ENCODE measurements at places on chromosomes 3 and 15.

- no peak for DNase-seq
Measured at GRCh38 chr3:30597131-30597768, 9.2 kb upstream of the TGFBR2 start.

GRCh38 chr3:72962317-72962716, 34.3 kb upstream of the PPP4R2 start:
- no peak for DNase-seq

GRCh38 chr3:183159333-183159732, 3.2 kb downstream of the LAMP3 start:
- no peak for DNase-seq

DNA sequence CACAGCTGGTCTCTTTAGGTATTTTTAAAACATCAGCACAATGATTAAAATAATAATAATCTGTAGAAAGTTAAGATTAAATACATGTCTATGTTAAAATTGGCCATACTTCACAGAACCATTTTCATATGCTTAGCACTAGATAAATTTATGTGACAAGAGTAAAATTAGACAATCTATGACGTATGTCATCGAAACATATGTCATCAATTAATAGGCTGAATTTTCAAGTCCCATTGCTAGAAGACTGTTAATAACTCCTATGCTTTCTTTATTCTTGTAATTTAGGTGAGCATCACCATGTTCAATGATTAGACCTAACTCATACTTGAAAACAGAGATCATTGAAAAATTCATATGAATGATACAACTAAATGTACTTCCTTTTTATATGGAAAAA, 593.3 kb upstream of the KCNMB2 start:
- no peak for DNase-seq

- DNase-seq: no peak
Measured at GRCh38 chr15:46701896-46702295, 1015.4 kb upstream of the SEMA6D start.

GRCh38 chr15:73246898-73247297, 121.9 kb downstream of the HCN4 start:
- DNase-seq: no peak

DNA sequence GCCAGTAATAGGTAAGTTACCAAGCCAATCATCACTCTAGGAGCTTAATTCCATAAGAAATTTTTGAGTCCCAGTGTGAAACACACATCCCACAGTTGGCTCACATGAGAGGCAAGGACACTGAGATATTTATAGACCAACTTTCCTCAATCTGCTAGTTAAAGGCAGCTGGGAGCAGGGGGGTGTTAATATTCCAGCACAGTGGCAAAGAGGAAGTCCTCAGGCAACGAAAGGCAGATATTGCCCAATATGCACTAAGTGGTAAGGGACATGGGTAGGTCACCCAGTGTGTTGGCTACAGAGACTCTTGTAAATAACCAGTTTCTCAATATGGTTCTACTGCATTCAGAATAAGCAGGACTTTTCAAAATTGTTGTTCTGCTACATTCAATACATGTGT, 61.0 kb downstream of the TOP2B start:
- no peak for DNase-seq

DNA sequence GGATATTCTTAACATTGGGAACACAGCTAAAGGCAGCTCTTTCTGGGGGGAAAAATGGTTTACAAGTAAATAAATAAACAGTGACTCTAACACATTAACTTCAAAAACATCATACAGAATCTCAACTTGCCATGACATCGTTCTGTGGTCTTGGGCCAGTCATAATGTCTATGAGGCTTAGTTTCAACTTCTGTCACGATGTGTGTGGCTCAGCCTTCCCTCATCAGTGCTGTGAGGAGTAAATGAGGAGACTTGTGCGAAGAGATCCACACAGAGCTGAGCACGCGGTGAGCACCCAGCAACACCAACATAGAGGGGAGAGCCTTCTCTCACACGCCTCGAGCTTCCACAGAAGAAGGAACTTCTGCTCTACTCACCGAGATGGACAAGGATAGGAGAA, 49.0 kb downstream of the DZIP1L start:
- DNase-seq: no peak

GRCh38 chr3:151946606-151947005, 73.2 kb downstream of the SUCNR1 start:
- no peak for DNase-seq

DNA sequence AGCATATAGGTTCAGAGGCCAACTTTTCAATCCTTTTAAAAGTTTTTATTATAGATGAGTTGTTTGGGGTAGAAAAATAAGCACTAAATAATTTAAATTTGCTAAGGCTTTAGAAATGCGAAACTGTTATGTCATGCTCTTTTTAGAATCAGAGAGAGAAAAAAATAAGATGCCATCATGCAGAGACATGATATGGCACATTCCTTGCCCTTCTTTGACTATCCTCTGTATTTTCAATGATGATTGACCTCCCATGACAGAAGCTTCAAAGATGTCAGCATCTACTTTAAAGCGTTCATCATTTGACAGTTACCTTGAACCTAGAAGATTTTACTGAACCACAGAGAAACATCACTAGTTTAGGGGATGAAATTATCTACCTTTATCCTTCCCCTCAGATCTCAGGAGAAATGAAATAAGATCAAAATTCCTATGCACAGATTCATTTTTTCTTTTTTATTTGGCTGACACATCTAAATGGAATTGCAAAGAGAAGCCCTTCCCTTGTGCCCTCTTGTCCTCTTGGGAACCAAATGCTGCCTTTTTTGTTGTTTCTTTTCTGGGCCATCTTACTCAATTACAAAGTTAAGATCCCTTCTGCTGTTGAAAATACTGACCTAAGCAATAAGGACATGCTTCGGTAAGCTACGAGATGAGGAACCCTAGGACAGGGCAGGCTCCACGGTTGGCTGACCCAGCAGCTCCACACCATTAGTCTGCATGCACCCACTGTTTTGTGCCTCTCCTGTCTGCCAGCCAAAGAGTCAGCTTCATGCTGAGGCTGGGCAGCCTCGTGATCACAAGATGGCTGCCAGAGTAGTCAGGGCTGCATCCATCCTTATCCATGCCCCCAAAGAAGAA, 289.7 kb upstream of the TPM1 start:
- DNase-seq: peak; percentile 52

DNA sequence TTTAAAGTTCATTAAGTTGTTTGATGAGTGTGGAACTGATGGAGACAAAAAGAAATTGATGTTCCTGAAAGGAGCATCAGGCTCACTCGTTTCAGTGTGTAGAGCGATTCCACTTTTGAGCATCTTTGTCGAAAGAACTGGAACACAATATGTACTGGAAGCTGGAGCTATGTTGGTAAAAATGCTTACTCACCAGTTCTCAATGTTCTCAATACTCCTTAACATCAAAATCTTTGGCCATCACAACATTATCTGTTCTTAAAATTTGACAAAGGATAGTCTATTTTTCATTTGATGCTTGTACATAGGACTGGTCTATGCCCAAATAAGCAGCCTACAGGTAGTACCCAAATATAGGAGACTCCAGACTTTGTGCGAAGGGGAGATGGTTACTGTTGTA, 18.7 kb downstream of the RYR3 start:
- DNase-seq: no peak

GRCh38 chr15:51853998-51854397, 24.5 kb downstream of the TMOD3 start:
- no peak for DNase-seq

DNA sequence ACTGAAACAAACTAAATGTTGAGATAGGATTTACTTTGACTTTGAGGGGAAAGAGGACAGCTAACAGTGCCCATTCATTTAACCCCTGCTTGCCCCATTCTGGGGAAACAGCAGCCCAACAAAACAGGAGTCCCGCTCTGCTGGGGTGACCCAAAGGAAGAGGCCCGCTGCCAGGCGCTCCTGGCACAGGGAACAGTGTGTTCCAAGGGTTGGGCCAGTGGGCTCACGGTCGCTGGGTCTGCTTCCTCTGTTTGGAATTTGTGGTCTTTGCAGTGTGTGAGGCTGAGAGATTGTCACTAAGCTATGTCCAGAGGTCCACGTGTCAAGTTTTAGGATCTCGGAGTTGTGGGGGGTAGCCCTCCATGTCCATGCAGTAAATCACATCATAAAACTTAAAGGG, 250.4 kb upstream of the C2CD4B start:
- no peak for DNase-seq

DNA sequence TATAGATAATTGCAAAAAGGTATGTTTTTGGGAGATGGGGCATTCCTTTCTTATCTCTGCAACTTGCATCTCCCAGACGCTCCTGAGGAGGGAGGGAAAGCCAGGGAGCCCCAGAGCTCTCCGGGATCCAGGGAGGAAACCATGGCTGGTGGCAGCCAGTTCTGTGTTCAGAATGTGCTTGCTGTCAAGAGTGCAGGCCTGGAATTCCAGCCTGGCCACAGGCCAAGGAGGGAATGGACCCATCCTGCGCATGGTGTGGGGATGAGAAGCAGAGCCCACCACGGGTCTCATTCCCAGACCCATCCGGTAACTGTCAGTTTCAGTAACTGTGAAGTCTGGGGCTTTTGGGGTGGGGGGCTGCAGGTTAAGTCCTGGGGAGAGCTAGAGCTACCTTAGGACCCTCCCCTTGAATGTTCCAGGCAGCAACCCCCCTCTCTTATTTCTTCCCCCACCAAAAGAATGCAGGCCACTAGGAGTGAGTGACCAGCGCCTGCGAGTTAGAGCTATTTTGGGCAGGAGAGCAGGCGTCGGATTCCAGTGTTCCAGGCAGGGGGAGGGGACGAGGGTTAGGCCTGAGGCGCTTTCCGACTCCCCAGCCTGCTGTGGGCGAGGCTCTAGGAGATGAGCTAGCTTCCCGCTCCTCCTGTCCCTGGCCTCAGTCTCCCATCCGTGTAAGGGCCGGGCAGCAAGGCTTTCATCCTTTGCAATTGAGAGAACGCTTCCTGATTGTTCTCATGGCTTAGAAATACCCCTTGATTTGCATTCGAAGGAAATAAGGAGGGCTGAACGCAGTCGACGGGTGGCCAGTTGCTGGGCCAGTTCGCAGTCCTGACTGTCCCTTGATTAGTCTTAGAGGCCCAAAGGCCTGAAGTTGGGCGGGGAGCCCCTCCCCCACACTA, 781 bp upstream of the DAG1 start:
- peak; percentile 85 for DNase-seq

- DNase-seq: peak; percentile 48
Measured at GRCh38 chr15:69451951-69452691, 497 bp upstream of the RPLP1 start.

GRCh38 chr3:160069986-160070385, 81.4 kb downstream of the IL12A start:
- DNase-seq: no peak

DNA sequence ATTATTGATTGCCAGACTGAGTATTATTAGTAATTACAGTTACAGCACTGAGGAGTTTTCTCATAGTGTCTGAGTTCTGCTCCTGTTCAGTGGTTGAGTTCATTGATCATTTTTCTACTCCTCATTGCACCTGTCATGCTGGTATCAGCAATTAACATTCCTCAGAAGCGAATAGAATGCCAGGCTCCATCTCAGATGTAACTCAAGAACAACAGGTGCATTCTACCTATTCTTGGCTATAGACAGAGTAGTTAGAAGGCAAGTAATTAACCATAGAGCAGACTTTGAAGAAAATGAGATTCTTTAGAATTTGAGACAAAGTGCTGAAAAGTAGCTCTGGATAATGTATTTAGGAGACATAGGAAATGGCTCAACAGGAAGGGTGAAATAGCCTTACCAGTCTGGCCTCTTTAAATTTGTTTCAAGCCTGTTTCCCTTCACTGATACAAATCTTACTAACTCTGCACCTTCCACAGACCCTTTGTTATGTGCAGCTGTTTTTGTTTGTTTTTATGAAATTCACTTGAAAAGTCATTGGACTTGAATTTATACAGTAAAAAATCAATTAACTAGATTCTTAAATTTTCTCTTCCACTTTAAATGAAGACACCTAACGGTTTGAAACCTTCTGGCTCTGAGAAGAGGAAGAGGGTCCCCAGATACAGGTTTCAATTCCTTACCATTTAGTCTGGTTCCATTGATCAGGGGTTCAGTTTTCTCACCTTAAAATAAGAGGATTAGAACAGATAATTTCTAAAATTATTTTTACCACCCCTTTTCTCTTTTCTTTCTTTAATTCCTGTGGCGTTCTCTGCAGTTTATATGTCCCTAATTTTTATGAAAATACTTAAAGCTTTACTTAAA, 109.6 kb downstream of the FNDC3B start:
- DNase-seq: no peak

DNA sequence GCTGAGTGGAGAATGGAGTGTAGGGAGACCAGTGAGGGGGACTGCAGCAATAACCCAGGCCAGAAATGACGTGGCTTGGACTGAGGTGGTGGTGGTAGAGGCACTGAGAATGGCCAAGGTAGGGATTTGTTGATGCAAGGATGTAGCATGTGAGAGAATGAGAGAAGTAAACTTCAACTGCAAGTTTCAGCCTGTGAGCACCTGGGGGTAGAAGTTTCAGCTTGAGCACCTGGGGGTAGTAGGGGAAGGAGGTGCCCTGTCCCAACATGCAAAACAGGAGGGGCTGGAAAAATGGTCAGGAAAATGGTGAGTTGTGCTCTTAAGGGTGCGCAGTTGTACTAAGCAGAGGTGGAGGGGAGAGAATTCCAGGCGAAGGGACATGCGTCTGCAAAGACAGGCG, 31.0 kb downstream of the IL16 start:
- no peak for DNase-seq

DNA sequence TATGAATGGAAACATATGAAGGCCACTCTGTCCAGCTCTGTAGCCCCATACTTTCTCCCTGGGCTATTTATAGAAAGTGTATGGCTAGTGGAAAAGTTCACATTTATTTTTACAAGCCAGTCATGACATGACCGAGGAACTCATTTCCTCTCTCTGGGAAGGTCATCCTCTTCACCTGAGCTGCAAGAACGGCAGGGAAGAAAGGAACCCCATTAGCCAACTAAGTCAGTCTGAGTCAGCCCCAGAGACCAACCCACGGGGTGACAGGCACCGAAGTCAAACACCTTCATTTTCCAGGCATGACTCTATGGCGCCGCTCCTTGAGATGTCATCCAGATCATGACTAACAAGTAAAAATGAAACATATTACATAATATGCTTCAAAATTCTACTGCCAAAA, 4.8 kb downstream of the PAQR9 start:
- no peak for DNase-seq

DNA sequence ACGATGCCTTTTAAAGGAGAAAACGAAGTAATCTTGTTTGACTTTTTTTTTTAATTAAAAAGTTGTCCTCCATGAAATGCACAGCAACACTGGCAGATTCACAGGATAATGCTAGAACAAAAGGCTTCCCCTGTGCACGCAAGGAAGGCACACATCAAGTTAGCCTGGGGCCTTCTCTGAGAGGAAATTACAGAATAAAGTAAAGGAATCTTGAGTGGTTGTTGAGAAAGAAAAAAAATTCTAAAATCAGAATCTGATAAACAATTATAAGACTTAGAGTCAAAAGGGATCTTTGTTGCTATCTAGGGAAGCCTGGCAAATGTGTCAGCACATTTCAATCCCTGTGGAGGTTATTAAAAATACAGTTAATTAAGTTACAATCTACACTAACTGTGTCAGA, 946.0 kb downstream of the IGSF11 start:
- DNase-seq: no peak

DNA sequence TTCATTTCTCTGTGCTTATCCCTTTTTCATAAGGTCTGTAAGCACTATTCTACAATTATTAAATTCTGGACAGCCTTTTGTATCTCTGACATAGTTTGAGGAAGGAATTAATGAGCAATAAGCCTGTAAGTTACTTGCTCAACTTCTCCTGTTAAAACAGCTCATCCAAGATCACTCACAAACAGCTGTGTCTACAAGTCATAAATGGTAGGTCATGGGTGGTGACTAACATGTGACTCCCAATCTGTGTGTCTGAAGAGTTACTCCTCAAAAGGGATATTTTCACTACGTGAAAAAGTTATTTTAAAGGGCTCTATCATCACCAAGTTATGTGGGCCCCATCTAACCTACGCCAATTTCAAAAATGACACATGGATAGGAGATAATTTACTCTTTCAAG, 145.2 kb upstream of the CBLB start:
- DNase-seq: no peak

Data from Right ventricle myocardium superior (tissue), 1 donor.